ENCODE measurements at places on chromosomes 7 and 10. TPM values are rescaled to one million over a fixed set of nuclear protein-coding genes. Genes with fewer than 3 reads are reported as not detected.
A peak's percentile ranks its signal among the peaks of the same experiment; 100 is the strongest.

The LBX1 gene
- total RNA-seq, result not detected

The FFAR4 gene
- 0.24 TPM for total RNA-seq

The LIPN gene
- not detected for total RNA-seq

The TBX20 gene
- 138 TPM for total RNA-seq

The HERC4 gene
- total RNA-seq, result 25.5 TPM

The NAPEPLD gene
- total RNA-seq, result 13.1 TPM

The WDR37 gene
- total RNA-seq, result 28.9 TPM

DNA sequence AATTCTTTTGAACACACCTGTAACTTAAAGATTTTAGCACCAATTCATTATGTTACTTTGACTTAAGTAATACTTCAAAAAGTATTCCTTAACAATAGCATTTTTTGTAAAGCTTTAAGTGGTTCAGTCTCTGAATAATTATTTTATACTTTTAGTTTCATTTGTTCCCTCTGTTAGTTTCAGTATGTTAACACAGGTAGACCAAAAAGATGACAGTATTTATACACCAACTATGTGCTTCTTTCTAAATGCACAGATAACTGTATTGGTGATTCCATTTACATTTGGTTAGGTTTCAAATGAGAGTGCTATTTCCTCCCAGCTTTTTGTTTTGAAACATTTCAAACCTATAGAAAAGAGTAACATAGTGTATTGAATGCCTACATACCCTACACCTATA is 14.0 kb downstream of the RALA start:
- no peak for DNase-seq

GRCh38 chr7:140074780-140075179 is 12.0 kb upstream of the PARP12 start:
- DNase-seq, result no peak

GRCh38 chr7:2843191-2843685 is 870 bp downstream of the GNA12 start:
- no peak for DNase-seq

DNA sequence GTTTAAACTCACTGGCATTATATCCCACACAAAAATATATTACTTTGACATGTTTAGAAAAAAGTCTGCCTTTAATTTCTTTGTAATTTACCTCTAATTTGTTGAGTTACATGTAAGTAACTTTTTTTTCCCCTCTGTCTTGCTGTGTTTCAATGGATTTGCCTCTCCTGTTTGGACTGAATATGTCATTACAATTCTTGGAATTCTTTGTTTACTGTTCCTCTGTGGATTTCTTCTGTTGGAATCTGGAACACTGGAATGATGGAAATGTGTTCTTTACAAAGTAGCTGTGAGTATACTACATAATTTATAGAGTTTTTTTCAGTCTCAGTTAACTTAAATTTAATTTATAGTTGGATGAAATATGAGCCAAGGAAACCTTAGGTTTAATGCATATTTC is 30.4 kb downstream of the SEPTIN7 start:
- no peak for DNase-seq

DNA sequence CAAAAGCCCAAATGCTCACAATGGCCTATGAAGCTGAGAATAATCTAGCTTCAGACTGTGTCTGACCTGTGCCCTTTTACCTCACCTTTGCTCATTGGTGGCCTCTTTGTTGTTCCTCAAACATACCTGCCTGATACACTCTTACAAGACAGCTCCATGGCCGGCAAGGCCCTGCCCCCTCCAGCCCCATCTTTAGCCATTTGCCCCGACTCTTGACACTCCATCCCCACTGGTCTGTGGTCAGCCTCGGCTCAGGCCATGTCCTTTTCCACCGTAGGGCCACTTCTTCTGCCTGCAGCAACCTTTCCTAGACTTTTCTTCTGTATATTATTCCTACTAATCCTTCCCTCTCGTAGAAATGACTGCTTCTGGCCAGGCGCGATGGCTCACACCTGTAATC is 265.2 kb downstream of the RPS24 start:
- no peak for DNase-seq

- peak; percentile 82 for DNase-seq
These were observed 3.4 kb downstream of the MMRN2 start for GRCh38 chr10:86953747-86954680.

DNA sequence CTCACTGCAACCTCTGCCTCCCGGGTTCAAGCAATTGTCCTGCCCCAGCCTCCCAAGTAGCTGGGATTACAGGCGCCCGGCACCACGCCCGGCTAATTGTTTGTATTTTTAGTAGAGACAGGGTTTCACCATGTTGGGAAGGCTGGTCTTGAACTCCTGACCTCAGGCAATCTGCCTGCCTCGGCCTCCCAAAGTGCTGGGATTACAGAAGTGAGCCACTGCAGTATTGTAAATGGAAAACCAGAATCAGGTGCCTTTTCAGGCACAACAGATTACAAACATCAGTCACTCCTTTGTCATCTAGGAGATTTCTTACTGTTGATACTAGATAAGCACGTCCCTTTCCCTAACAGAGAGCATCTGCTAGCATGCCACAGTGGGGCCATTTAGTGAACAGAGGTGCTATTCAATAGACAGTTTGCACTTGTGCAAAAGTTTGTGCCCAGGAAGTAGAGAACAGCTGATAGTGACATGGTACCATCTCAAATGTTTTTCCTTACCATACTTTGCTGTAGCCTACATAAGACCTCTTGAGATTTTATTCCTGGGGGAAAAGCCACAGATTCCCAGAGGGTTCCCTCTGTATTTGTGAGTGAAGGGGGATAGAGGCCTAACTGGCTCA is 24.5 kb upstream of the WAC start:
- DNase-seq, result no peak

DNA sequence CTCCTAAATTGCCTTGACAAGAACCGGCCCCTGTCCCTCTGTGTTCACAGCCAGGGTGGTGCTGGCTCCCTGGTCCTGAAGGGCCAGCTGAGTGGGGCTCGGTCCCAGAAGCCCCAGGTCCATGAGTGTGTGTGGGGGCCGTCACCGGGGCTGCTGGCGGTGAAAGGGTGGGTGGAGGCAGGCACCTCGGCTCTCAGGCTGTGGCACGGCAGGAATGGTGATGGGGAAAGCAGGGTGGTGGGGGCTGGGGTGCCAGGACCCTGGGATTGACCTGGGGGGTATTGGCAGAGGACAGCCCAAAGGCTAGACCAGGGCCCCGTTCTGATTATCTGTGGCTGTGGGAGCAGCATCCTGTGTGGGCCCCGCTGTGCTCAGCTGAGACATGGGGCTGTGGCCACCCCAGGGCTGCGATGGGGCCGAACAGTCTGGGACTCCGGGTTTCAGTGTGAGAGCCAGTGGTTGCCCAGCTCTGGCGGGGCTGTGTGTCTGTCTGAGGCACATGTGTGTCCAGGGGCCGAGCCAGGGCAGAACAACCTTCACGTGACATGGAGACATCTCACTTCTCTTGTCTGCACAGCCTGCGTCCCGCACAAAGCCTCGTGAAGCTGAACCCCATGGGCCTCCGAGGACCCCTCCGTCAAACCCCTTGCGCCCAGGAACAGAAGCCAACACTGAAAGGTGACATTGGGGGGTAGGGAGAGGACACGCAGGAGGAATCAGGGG is 144.2 kb downstream of the ELFN1 start:
- DNase-seq, result no peak

DNA sequence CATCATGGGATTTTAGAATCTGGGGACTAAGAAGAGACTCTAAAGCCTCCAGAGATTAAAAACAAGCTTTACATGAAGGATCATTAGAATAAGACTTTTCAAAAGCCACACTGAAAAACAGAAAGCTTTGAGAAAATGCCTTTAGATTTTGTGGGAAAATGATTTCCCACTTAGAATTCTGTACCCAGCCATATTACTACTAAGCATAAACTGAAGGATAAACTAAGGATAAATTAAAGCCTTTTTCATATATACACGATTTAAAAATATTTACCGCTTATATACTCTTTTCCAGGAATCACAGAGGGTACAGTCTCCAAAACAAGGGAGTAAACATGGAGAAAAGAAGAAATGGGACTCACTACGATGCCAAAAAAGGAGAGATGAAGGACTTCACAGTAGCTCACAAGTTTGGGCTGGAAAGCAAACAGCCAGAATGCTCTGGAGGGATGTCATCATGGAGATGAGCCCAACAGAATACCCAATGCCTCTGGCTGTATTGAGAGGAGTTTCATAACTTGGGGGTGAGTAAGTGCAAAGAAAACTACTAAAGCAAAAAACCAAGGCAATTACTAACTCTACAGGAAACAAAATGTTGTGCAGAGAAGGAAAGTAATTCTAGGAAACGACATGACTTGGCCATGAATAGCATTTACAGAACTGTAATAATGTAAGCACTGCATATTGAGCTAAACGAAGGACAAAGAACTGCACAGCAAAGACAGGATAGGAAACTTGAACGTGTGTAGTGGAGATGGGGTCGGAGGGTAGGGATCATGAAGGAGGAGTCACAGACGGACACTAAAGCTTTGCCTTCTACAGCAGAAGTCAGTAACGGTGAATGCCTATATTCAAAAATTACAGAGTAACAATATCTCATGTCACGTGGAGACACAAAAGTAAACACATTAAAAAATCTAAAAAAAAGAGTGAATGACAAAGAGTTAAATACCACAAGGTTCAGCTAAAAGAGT is 61.4 kb upstream of the ASAH2 start:
- no peak for DNase-seq

DNA sequence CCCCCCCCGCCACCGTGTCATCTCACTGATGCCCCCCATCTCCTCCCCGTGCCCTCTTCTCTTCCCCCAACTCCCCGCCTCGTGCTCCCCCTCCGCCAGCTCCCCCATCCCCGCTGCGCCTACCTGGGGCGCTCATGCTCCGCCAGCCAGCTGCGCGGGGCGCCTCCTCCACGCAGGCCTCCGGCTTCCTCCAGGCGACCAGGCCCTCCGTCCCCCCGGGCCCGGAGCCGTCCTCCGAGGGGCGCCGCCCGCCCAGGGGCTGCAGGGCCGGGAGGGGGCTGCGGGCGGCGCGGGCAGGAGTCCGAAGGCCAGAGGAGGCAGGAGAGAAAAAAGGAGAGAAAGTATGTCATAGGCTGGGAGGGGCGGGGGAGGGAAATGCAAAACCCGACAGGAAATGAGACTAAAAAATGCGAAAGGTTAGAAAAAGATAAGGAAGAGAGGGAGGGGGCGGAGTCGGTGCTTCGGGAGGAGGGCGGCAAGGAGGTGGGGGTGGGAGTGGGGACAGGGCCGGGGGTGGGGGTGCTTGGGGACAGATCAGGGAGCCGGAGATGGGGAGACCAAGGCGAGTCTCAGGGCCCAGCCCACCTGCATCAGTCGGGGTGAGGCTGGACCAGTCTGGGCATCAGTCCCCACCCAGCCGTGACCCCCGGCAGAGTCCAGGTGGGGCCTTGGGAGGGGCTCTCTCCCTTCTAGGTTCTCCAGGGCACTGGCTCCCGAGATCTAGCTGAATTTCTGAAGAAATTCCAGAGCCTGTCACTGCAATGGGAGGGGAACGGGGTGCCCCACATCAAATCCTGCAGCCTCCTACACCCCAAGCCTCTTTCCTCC is at the start of gene CARD11:
Gene CARD11 (minus strand): TSS at position 324 of the 828 bp plus-strand sequence. CDS start 85,361 bp downstream, outside the sequence.
- no peak for DNase-seq

- peak; percentile 6 for DNase-seq
These were observed 9.8 kb downstream of the VSIR start for GRCh38 chr10:71763352-71764127.

DNA sequence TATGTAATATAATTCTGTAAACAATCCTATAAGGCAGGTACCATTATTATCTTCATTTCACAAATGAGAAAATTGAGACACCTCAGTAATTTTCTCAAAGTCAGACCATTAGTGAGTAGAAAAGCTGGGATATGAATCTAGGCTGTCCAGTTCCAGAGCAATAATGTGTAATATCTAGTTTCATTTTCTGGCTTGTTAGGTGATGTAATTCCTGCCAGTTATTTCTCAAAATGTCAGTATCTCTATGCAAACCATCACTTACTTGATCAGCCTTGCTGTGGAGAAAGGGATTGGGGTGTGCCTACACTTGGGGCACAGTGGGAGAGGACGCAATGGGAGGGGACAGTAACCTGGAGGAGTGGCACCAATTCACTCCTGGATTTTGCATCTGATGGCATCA is 157.5 kb downstream of the LYZL1 start:
- DNase-seq, result no peak

DNA sequence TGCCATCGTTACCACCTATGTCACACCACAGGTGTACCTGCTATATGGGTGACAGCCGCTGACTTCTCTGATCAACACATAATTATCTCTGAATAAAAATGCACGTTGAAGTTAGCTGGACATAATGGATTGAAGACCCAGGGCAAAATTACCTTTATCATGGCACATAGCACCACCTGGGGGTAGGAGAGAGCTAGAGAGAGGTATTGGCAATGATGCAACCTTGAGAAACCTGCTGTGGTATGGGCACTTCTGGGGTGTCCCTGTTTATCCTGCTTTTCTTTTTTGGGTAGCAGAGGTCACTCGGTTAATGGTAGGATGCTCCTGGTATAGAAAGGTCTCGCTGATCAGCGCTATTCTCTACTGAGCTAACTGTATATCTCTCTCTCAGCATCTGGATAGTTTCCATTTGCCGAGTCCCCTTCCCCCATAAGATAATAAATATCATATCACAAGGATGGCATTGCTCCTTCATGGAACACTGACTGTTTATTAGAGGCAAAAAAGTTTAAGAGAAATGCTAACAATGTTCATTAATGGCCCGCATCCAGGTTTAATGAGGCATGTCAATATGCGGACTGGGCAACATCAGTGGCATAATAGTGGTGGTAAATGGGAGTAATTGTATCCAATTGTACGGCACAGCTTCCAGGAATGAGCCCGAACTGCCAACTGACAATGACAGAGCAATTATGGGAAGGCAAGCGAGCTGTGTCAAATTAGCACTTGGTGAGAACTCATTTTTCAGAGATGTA is 323.1 kb downstream of the TFEC start:
- no peak for DNase-seq

GRCh38 chr7:96304573-96304972 is 17.3 kb downstream of the SLC25A13 start:
- DNase-seq, result no peak
